Stimulated activated CD8-positive, alpha-beta memory T cell treated with anti-CD3 and anti-CD28 coated beads, Interleukin-2, amount 100 ng/mL, for 1 hour (primary cell): ENCODE measurements at places on chromosomes 1 and 21.

GRCh38 chr1:174800876-174801275, 198.9 kb upstream of the CACYBP start:
- DNase-seq, result no peak

DNA sequence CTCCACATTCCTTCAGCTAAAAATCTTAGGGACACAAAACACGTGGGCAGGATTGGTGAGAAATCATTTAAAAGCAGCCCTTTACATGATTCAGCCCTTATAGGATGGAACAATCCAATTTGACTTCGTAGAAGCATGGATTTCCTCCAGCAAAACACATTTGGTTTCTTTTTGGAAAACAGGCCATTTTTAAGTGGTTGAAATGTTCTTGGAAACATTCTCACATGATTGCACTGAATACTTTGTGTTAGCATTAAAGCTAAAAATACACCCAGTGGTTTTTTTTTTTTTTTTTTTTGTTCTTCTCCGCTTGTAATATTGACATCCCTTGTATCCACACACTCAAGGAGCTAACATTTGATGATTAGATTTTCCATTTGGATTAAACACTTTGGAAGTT, 42.1 kb upstream of the ABCG1 start:
- DNase-seq, result no peak

DNA sequence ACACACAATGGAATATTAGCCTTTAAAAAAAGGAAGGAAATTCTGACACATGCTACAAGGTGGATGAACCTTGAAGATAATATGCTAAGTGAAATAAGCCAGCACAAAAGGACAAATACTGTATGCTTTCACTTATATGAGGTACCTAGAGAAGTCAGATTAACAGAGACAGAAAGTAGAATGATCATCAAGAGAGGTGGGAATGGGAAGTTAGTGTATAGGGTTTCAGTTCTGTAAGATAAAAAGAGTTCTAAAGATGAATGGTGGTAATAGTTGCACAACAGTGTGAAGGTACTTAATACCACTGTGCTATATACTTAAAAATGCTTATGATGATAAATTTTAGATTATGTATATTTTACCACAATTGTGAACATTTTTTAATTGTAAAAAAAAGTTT, 7.2 kb downstream of the RPAP2 start:
- DNase-seq, result no peak

- no peak for DNase-seq
Observed at GRCh38 chr21:42614396-42614795, 39.0 kb upstream of the PDE9A start.

DNA sequence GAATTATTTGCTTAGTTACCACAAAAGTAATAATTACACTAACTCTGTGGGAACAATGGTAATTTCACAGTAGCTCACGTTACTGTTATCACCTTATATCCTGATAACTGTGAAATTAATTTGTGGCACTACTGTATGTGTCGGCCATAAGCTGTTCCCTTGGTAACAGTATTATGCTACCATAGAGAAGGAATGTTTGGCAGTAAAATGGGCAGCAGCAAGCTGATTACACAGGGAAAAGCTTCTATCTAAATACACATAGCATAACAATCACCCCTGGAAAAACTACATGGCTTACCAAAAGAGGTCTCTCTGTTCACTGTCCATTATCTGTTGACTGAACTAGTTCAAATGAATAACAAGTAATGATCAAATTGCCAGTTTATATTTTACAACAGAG, 124.1 kb downstream of the DPYD start:
- no peak for DNase-seq

DNA sequence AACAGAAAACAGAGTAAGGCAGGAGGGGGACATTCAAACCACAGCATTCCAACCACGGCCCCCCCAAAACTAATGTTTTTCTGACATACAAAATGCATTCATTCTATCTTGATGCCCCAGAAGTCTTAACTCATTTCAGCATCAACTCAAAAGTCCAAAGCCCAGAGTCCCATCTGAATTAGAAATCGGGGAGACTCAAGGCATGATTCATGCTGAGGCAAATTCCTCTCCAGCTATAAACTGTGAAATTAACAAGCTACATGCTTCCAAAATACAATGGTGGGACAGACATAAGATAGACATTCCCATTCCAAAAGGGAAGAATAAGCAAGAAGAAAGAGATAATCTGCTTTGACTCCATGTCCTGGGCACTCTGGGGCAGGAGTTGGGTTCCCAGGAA, 73.9 kb downstream of the KCNJ15 start:
- no peak for DNase-seq

GRCh38 chr1:203278082-203278884, 27.0 kb upstream of the BTG2 start:
- DNase-seq, result no peak

DNA sequence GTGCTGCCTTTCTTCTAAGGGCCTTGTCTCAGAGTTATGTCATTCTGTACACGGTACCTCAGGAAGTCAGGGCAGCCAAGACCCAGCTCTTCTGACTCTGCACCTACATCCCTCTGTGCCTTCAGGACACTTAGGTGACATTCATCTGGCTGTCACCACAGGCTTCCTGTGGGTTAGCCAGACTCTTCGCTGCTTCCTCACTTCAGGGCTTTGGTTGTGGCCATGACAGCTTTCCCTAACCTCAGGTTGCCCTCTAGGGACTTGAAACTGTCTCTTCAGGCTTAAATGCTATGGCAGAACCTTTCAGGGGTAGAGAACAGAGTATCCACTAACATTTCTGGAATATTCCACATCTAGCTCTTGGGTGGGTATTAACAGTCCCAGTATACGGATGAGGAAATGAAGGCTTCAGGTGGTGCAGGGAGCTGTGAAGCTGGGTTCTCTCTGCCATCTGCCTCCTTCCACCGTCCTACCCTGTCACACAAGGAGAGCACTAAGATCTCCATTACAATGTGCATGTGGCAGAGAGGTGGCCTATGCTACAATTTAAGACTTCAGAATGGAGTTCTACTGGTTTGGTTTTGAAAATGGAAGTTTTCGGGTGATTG, 9.9 kb downstream of the TSSK3 start:
- DNase-seq, result peak; percentile 22

DNA sequence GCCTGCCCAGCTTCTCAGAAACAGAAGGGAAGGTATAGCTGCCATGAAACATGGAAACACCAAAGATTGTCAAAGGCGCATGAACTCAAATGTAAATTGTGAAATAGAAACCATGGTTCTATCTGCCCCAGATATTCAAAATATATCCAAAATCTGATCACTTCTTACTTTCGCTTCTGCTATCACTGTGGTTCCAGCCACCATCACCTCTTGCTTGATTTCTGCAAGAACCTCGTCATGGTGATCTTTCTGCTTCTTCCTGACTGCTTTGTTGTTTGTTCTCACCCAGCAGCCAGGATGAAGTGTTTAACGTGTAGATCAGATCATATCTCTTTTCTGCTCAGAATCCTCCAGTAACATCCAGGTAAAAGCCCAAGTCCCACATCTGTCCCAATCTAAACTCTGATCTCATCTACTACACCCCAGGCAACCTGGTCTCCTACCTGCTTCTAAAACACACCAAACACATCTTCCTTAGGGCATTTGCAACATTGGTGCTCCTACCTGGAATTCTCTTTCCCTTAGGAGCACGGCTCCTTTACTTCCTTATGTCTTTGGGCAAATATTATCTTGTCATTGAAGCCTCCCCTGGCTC, 10.5 kb upstream of the LMO4 start:
- DNase-seq, result no peak

DNA sequence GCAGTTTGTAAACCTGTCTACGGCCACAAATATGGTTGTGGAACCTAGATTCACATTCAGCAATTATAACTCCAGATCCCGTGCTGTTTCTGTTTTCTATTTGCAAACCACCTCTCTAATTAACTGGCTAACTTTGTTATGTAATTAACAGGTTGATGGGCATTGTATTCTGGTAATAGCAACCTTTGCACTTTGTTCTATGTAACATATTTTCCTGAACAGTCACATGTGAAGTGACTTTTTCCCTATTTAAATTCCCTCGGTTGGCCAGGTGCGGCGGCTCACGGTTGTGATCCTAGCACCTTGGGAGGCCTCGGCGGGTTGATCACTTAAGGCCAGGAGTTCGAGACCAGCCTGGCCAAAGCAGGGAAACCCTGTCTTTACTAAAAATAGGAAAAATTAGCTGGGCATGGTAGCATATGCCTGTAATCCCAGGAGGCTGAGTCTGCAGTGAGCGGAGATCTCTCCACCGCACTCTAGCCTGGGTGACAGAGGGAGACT, 1.4 kb downstream of the ACADM start:
- DNase-seq, result no peak
